Hippocampal formation (tissue), 2 donors: ENCODE measurements at places on chromosomes 1 and 21.

DNA sequence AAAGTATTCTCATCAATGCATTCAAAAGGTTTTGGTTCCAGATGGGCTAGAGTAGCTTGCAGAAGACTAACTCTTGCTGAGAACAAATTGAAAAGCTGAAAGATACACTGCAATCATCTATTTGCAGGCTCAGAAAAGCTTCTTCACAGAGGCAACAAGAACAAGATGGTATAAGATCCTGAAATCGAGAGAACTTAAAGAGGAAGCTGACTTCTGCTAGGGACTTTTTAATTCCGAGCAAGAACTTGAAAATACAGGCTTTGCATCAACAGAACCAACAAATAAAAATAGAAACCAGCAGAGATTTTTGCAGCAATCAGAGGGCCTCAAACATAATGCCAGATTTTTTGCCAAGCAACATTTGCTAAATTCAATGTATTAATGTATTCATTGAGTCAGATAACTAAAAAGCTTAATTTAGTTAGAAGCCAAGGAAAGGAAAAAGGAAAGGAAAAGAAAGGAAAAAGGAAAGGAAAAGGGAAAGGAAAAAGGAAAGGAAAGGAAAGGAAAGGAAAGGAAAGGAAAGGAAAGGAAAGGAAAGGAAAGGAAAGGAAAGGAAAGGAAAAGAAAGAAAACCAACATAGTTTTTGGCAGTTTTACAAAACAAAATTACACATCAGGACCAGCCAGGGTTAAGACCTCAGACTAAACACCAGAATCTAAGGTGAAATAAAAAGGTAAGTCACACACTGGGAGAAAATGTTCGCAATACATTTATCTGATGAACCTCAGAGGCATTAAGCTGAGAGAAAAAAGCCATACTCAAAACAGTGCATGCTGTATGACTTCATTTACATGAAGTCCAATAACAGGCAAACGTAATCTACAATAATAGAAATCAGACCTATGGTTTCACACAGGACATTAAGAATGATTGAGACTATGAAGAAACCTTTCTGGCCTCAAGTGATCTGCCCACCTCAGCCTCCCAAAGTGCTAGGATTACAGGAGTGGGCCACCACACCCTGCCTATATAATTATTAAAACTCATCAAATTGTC lies 42.6 kb downstream of the FAF1 start:
- DNase-seq: no peak

- DNase-seq: no peak
These were observed 90.8 kb upstream of the SLC25A33 start for GRCh38 chr1:9448132-9449109.

GRCh38 chr1:96843196-96843595 lies 121.6 kb downstream of the PTBP2 start:
- no peak for DNase-seq

DNA sequence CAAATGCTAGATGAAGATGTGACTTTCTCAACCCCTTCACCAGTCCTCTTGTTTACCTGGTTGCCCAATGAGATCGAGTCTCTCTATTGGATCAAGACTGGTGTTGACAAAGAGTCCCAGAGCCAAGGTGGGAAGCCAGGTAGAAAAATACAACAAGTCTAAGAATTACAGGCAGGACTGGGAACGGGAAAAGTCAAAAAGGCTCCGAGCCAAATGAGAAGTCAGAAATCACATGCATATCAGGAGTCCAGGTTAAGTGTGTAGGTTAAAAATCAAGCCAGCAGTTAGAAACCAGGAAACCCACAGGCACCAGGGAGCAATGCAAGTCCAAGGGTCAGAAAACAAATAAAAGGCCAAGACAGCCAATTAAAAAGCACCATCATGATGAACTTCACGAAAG lies 27.4 kb upstream of the DUSP23 start:
- no peak for DNase-seq

DNA sequence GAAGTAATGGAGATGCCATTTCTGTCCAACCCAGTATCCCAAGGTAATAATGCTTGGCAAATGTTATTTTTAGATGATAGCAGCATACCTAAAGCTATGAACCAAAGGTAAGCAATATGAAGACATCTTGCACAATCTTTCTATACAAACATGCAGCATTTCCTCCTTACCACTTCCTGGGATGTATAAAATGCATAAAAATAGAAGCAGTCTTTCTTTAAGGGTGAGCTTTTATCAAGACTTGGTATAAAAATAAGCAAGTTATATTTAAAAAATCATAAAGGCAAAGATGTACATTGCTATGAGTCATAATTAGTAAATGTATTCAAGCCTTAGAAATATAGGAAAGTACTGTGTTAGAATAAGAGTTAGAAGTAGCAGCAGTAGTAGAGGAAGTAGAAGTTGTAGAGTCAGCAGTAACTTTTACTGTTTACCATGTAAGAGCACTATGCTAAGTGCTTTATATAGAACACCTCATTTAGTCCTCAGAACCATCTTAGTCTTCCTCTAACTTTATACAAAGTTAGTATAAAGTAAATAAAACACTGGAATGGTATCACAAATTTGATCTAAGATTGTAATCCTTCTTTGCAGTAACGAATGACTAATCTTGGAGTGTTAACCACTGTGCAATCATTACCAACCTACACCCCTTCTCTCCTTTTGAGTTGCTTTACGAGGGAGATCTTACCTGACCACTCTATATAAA lies 371.3 kb downstream of the VAV3 start:
- DNase-seq: no peak

DNA sequence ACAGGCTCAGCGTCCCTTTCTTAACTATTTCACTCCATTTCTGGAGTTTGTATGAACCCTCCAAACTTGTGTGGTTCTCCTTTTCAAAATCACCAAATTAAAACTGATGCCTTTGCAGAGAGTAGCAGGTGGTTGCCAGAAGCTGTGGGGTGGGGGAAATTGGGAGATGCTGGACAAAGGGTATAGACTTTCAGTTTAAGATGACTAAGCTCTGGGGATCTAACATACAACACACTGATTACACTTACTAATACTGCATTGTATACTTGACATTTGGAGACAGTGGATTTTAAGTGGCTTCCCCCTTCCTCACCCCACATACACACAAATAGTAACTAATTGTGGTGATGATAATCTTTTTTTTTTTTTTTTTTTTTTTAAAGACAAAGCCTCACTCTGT lies 11.1 kb upstream of the SCYL3 start:
- no peak for DNase-seq

- no peak for DNase-seq
These were observed 73.1 kb upstream of the RGS21 start for GRCh38 chr1:192243721-192244120.

DNA sequence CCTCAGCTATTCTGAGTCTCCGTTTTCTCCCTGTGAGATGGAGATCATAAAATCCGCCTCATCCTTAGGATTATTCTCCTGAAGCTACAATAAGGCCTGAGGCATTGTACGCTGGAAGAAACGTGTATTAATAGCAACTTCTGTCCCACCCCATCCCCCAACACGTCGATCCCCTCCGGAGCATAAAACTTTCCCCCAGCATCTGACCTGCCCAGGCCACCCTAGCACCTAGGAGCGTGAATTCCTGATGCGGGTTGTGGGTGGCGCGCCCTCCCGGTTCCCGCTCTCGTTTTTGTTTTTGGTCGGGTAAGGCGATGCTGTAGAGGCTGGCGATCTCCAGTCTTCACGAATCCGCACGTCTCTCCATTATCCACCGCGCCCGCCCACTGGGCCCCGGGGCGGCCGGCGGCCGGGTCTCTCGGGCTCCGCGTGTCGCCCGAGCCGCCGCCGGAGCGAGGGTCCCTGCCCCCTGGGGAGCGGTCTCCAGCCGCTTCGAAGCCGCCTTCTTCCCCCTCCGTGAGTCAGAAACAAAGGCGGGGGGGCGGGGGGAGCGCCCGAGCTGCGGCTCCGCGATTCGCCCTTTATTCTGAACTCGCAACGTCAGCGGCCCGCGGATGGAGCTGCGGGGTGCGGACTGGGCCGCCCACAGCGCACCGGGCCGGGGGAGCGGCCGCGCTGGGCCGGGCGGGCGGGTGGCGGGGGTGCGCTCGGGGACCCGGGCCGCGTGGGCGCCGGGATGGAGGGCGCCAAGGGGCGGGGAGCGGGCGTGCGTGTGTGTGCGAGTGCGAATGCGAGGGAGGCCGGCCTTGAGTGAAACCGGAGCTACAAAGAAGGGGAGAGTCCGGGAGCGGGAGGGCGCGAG lies at the start of gene PLEKHO1:
PLEKHO1 (plus strand) TSS at position 646 of the 862 bp plus-strand sequence. CDS start 342 bp downstream, outside the sequence.
- DNase-seq: peak; percentile 55

- no peak for DNase-seq
These were observed 89.2 kb downstream of the HHAT start for GRCh38 chr1:210417881-210418280.

DNA sequence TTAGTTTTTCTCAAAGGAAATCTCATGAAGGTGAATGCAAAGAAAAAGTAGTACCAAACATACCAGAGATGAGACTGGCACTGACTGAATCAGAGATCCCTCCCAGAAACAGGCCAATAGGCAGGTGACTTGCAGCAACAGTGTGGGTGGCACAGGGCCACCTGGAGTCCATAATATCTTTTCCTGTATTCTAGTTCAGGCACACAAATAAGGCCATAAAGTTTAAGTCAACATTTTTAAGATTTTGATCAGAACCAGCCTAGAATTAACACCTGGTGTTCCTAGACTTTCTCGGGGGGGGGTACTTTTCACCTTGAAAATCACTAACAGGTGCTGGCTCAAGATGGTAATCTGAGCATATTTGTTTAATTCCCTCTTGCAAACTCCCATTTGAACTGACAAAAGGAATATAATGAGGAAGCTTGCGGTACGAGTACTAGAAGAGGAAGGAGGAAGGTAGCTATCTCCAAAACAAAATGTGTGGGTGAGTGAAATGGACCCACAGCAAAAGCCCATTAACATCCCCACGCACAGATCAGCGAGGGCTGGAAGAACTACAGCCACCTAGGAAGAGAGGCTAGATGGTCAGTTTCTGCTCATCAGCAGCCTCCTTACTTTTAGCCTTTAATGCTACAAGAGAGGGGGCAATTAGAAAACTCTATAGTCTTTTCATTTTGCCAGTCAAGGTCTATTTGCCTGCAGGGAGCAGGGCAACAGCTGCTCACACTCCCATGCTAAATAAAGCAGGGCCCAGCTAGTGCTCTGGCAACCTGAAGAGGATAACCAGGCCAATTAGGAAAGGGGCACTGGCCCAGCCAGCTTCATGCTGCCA lies 18.9 kb downstream of the SDE2 start:
- no peak for DNase-seq

DNA sequence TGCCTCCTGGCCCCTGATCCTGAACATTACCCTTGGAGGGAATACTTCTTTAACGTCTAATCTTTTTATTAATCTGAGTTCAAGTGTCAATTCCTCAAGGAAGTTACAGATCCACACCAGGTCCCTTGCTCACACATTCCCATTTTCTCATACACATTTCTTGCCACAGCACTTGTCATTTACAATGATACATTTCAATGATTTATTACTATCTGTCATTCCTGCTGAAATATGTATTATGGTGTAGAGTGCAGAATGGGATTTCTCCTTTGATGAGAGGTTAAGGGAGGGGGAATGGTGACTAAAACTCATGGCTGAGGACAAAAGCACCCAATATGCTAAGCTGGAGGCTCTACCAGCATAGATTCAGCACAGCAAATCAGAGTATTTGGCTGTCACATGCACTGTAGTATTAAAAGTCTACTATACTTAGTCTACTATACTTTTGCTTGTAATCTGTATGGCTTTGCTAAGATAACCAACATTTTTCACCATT lies 982.5 kb downstream of the TTLL7 start:
- no peak for DNase-seq

GRCh38 chr21:45259206-45259840 lies 28.4 kb downstream of the POFUT2 start:
- DNase-seq: no peak

GRCh38 chr1:88302843-88303486 lies 381.1 kb upstream of the PKN2 start:
- DNase-seq: peak; percentile 81

GRCh38 chr1:151737479-151737878 lies 16.2 kb downstream of the RIIAD1 start:
- no peak for DNase-seq

- DNase-seq: no peak
These were observed 20.9 kb upstream of the TGFB2 start for GRCh38 chr1:218324226-218324580.

DNA sequence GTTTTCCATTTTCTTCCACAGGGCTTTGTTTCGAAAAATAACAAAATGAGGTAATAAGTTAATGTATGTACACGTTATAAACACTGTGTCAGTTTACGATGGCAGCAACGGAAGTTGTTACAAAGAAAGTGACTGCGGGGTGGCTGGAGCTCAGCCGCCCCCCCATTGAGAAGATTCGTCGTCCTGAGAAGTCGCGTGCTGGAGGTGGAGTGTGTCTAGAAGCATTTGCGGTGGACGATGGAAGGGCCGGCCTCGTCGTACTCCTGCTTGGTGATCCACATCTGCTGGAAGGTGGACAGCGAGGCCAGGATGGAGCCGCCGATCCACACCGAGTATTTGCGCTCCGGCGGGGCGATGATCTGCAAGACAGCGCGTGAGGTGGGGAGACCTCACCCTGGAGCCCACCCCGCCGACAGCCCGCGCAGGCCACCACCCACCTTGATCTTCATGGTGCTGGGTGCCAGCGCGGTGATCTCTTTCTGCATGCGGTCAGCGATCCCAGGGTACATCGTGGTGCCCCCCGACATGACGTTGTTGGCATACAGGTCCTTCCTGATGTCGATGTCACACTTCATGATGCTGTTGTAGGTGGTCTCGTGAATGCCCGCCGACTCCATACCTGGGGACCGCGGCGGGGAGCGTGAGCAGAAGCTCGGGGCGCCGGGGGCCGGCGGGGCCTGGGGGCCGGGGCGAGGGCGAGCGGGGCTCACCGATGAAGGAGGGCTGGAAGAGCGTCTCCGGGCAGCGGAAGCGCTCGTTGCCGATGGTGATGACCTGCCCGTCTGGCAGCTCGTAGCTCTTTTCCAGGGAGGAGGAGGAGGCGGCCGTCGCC lies 2.4 kb downstream of the ACTA1 start:
- DNase-seq: no peak

DNA sequence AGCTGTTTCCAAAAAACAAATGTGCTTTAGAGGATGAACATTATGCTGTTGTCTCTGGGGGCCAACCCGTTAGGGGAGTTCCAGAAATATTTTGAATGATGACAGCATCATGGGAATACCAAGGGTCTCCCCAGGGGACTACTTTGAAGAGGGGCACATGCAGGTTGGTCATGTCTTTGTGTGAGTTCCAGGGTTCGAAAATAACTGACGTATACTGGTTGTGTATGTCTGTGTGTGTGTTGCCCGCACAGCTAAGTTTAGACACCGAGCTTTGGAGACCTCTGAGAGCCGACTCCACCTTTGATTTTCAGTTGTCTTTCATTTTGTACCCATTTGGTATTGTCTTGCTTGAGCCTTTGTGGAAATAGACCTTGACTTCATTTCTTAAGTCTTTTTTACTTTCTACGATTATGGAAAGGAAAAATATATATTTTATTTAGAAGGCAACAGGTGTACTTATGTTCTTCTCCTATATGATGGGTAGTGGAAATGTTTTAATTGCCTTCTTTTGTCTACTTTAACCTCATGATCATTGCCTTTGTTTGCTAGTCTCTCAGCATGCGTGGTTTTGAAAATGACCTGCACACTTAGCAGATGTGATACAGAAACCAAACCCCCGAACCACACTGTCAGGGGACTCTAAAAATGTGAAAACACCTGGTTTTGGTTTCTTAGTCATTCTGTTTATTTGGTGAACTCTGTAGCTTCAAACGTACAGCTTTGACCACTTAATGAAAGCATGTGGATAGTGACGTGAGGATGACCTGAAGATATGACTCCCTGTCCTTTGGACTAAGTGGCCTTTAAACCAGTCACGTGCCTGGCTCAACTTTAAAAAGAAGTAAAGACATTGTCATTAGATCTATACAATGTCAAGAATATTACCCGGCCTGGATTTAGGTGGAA lies 56.5 kb downstream of the GALNT2 start:
- DNase-seq: no peak
